ENCODE measurements at places on chromosomes 1 and 21.

GRCh38 chr1:26300578-26301275 is 5.7 kb downstream of the UBXN11 start:
- no peak for DNase-seq

- DNase-seq, result no peak
Observed at GRCh38 chr1:24702511-24703293, 42.5 kb upstream of the CLIC4 start.

DNA sequence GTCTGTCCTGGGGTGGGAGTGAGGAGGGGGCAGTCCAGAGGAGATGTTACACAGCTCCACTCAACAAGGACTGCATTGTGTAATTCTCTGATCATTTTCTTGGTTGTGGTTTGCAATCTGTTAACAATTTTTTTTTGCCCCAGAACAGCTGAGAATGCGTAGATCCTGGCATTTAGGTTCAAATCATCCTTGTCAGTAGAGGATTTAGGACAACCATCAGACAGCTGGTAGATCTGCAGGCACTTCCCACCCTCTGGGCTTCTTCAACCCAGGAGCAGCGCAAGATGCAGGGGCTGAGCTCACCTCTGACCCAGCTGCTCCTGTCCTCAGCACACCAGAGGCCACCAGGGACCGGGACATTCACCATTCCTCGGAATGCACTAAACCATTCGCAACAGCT is 13.5 kb downstream of the BCAR3 start:
- DNase-seq, result no peak

DNA sequence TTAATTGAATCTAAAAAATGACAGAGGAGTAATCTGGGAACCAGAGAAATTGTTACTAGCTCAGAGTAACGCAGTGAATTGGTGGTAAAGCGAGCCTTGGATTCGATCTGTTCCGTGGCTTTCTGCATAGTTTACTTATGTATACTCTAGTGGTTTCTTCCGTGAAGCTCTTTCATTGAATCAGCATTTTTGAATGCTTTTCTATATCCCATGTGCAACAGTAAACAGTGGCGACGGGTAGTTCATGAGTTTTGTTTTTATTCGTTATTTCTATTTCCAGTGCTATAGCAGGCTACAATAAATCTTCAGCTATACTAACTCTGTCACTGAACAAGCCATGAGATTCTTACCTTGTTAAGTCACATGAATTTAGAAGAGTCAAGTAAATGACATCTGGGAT is 14.5 kb upstream of the MAP3K7CL start:
- DNase-seq, result no peak

DNA sequence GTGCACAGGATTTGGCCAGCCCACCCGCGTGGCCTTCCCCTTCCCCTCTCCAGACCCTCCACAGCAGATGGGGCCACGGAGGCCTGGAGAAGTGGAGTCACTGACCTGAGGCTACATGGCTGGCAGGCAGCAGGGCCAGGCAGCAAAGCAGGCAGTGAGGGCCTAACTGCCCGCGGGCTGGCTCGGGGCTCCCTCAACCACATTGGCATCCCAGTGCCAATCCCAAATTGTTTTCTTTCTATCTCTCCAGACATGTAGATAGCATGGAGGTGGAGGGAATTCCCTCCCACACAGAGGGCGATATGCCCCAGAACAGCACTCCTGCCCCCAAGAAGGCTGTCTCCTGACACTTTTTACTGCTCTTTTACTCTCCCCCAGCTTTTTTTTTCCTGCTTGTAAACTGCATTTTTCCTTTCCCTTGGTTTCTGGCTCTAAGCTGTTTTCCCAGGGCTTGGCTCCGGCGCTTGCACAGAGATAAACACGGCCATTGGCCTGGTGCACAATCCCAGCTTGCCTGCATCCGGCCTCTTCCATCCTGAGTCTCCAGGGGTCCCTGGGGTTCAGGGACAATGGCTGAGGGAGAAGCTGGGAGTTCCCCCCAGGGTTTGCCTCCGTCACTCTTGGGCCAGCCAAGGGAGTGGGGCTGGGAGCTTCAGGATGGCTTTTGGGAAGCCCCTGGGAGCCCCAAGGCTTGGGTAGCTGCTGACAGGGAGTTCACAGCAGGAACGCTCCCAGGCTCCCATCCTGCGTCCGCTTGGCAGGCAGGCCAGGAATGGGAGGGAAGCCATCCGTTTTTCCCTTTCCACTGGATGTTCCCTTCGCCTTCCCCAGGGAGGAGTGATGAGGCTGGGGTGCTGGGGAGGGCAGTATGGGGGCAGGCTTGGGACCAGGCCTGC is 7.0 kb downstream of the EPHX1 start:
- DNase-seq, result no peak

- no peak for DNase-seq
Observed at GRCh38 chr1:180151508-180151907, 3.2 kb upstream of the QSOX1 start.

GRCh38 chr1:44405031-44405797 is at the start of gene RNF220:
TSS of gene RNF220 (plus strand) at chr1:44405255.
- DNase-seq, result peak; percentile 62

DNA sequence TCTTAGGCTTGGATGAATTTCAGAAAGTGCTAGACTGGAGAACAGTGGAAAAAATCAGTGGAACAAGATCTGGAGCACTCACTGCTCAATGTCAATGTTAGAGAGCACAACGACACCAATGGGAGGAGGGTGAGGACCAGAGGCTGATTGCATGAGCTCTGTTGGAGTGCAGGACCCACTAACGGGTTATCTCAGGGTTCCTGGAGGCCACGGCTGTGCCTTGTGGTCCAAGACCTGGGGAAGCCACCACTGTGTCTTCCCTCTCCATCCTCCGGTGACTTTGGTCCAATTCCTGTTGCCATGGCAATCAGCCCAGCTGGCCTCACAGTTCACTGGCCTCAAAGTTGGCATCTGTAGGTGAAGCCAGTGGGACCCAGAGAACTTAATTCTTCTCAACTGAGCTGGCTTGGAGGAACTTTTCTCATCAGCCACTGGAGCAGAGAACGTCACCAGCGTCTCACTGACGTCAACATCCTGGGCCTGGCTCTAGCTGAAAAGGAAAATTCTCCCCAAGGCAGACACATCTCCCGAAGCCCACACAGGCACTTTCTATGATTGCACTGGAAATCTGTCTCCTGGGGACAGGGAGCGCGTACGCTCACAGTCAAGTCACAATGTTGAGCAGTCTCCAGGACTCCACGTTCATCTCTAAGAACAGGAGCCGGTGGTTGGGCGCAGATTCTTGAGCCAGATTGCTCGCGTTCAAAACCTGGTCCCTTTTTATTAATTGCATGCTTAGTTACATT is 21.9 kb upstream of the GPR157 start:
- no peak for DNase-seq

DNA sequence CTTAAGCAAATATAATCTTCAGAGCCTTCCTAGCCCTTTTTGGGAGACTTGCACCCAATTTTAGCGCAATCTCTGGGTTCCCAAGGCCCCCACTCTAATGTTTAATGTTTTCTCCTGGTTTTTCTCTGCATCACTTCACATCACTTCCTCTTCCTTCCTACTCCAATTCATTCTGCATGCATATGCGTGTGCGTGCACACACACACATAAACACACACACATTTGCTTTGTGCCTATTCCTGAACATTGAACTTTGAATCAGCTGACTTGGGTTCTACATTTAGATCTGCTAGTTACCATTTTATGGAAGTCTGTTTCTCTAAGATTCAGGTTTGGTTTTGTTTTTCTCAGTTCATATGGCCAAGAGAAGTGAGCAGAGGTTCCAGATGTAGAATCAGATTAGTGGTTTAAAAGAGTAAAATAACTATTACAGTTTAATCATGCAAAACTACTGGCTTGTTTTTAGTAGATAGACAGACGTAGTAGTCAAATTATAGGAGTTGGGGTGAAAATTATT is 7.4 kb upstream of the EDEM3 start:
- no peak for DNase-seq

DNA sequence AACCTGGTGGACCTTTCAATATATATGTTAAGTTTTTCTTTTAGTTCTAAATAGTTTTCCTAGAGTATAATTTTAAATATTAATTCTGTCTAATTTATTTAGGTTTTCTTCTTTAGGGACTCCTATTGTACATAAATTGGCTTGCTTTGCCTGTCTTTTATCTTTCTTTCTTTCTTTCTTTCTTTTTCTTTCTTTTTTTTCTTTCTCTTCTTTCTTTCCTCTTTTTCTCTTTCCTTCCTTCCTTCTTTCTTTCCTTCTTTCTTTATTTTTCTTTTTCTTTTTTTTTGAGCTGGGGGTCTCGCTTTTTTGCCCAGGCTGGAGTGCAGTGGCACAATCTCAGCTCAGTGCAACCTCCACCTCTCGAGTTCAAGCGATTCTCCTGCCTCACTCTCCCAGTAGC is 35.2 kb downstream of the ZSCAN20 start:
- no peak for DNase-seq
